ENCODE measurements at places on chromosomes 2 and 18.

- DNase-seq = no peak
Observed at GRCh38 chr2:182694189-182694588, 21.9 kb upstream of the DNAJC10 start.

DNA sequence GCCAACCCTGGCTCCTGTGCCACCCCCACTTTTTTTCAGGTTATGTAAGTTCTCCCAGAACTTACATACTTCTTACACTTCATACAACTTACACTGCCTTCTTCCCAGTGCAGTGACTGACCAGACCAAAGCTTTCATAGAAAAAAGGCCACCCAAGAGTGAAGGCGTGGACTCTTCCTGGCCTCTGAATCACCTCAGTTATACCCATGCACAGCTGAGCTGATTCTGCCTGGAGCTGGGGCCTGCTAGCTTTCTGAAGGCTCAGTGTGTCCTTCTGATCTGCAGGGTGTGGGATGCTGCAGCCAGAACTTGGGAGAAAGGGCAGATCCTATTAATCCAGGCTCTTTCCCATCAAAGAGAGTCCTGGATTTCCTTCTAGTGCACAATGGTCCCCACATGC is 216.1 kb downstream of the TTC32 start:
- DNase-seq = no peak

- no peak for DNase-seq
Observed at GRCh38 chr18:5424903-5425664, 118.7 kb downstream of the EPB41L3 start.

DNA sequence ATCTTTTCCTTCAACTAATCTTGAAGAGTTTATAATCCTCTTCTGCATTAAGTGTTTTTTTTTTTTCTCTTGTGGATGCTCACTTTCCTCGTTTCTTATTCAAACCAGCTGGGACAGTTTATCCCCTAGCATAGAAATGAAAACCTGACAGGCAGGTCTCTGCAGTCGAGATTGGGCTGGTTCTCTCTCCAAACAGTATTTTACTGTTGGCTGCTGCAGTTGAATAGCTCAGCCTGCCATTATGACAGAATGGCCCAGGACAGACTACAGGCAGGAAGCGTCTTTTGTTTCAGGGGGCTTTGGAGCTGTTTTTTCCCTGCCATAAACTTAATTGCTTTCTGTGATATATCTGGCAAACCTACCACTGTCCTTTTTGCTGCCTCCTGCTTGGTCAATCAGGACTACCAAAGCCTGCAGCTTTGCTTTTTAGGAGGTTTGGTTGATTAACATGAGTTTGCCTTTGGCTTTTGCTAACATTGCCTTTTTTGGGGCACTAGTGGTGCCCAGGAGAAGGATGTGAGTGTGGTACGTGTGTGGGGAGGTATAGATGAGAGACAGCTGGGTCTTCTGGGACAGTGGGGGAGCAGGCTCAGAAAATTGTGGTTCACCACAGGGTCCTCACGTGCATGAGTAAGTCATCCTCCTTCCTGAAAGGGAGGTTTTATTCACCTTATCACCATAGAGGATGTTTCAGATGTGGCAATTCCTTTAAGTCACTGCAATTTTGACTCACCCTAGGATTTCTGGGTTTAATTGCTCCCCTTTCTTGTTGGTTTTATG is 128.7 kb downstream of the LYPD6B start:
- DNase-seq = no peak

DNA sequence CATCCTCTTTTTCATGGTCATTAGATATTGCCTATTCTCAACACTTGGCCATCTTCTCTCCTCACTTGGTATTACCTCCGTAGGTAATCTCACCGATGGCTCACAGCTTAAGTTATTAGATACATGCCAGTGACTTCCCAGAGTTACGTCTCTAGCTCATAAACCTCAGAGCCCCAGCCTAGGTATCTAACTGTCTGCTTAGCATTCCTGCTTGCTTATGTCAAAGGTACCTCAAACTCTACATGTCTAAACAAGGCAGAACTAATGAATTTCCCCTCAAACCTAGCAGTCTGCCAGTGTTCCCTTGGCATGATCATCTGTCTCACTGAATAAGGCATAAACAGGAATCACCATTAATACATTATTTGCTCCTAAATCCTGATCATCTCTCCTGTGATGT is 27.7 kb upstream of the ZNF638 start:
- no peak for DNase-seq

GRCh38 chr2:106197878-106198277 is 3.8 kb upstream of the UXS1 start:
- no peak for DNase-seq

GRCh38 chr2:239690651-239691631 is 290.1 kb upstream of the HDAC4 start:
- no peak for DNase-seq

DNA sequence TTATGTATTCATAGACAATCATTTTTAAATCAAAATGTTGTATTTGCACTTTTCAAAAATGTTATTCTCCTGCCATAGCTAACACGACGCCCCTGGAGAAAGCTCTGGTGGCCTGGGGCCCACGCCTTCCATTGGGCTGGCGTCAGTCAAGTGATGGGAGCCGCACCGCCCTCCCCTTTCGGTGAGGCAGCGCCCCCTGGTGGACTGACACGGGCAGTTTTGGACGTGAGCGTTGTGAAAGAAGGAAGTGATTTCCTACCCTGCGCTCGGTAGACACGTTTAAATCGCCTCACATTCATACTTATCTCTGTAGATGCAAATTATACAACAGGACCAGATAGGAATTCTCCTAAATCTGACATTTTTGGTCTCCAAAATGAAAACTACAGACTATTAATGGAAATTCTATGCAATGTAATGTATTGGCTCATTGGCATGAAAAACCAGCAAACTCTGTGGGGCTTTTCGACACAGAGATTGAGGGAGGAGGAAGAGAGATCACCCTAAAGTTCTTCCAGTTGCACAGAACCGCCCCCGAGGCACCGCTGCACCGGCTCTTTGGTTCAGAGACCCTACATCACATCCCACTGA is 326.2 kb upstream of the SOX11 start:
- no peak for DNase-seq

GRCh38 chr2:1662606-1663180 is 81.6 kb downstream of the PXDN start:
- no peak for DNase-seq

DNA sequence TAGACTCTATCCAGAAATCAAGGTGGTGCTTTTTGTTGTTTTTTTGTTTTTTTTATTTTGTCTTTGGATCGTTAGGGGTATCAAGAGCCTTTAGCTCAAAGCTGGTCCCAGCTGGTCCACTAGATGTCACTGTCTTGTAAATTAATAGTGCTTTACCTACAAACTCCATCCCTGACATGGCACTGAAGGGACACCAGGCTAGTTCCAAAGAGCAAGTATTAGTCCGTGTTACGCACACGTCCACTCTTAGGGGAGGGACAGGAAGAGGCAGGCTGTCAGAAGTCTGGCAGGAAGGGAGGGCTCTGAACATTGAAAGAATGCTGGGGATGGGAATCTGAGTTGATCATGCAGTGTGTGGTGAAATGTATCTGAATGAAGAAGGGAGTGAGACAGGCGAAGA is 85.9 kb upstream of the CCBE1 start:
- DNase-seq = peak; percentile 47

DNA sequence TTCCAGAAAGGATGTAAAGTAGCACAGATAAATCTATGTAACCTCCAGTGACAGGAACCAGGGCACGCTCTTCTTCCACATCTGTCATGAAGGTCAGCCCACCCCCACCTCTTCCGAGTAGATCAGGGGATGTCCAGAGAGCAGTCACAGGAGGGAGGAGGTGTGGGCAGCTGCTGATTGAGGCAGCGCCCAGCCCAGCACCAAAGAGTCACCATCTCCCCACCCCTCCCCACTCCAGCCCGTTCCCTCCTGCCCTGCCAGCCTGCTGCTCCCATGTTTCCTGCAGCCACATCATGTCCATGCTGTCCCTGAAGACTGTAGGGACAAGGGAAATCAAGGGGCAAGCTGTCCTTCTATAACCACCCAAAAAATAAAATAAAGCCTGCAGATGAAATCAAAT is 269.8 kb downstream of the BCL11A start:
- no peak for DNase-seq

GRCh38 chr2:191676790-191677645 is 918 bp upstream of the NABP1 start:
- no peak for DNase-seq

- DNase-seq = no peak
Observed at GRCh38 chr18:79548621-79548985, 131.0 kb upstream of the CTDP1 start.

DNA sequence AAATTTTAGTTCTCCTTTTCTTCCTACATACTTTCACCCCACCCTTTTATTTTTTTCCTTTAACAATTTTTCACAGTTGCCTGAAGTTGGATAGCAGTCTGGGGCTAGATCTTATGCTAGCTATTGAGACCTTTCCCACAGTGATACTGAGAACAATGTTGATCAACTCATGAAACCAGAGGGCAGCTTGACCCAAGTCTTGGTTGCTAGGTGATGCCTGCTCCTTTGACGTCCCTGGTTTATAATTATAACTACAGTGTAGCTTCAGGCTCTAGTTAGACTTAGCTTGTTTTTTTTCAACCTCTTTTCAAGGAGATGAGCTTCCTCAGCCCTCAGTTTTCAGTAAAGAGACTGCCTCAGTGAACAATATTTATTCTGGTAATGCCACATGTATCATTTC is 648.5 kb downstream of the IRS1 start:
- DNase-seq = peak; percentile 6

- DNase-seq = no peak
Observed at GRCh38 chr2:120570546-120570945, 165.1 kb upstream of the GLI2 start.

DNA sequence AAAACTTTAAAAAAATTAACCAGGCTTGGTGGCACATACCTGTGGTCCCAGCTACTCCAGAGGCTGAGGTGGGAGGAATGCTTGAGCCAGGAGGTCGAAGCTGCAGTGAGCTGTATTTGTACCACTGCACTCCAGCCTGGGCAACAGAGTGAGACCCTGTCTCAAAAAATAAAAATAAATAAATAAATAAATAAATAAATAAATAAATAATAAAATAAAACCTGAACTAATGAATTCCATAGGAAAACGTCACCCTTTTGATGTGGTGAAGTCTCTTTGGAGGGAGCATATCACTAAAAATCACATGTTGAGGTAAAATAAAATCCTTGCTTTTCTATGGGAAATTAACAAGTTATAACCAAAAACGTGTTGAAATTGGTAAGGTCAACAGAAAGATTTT is 29.6 kb upstream of the ITGAV start:
- DNase-seq = no peak

DNA sequence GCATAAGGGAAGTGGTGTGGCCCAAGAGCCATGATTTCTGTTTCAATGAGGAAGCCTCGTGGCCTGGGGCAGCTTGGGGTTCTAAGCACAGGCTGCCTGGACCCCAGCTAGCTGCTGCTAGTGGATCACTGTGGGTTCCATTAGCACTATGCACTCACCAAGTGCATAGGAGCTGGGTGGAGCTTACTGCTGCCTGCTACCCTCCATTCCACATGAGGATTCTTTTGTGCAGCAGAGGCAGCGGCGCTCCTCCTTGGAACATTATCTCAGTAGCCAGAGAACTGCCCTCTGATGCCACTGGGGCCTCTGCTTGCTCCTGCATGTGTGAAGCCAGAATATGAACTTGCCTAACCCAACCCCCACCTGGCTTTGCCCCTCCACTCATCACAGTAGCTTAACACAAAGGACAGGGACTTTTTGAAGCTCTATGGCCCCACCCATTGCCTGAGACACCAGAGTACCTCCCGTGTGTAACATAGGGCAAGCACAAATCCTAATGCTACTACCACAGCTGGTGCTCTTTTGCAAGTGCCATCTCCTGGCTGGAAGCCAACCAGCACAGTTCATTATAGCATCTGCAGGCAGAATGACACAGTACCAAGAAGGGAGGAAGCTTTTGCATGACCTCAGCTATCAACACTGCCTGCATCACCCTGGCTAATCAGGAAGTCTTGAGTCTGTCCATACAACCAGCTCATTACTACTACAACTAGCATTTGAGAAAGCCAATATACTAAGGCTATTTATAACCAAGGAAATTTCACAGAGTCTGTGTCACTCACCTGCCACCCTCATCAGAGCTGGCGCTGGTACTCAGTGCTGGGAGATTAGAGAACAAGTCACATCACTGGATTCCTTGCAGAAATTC is 297.0 kb upstream of the GULP1 start:
- peak; percentile 52 for DNase-seq

DNA sequence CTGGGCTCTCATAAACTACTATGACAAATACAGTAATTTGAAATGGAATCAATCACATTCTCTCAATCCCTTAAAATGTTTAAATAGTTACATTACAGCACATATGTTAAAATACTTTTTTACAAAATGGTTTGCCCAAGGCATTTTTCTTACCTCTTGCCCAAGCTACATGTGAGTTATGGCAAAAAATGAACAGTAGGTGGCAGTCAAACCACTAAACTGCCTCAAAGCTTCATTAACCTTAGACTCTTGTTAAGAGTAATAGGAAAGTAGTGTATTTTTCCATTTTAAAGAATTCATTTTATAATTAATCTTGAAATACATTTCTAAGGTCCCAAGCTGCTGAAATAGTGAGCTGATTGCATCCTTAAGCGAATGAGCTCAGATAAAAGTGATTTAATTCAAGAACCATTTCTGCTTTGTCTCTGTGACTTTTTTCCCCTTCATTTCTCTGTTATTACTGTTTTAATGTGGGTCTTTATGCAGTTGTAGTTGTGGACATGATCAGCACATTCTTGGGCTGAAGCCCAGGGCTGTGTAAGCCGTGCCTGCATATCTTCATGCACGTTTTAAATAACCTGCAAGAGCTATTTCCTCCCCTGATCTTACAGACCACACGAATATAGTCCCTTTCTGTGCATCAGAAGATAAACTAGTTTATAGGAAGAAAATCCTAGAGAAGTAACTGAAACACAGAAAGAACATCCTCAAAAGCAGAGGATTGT is 311.8 kb downstream of the LNPK start:
- peak; percentile 10 for DNase-seq

DNA sequence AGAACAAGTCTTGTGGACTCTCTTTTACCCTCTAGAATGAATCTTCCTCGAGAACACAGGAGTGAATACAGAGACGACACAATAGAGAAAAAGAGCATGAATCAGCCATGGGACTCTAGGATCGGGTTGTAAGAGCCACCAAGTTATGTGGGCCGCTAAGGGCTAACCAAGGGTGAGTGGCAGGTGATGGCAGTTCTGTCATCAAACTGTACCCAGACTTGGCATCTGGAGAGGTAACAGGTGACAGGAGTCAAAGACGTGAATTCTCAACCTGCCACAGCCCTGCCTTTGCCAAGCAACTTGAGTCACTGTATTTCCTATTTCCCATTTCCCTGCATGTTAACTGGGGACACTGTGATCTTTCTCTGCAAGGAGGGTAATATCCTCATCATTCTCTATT is 11.2 kb downstream of the SERPINE2 start:
- no peak for DNase-seq

- no peak for DNase-seq
Observed at GRCh38 chr2:19611491-19612332, 253.3 kb upstream of the OSR1 start.

GRCh38 chr2:31161637-31162036 is 23.4 kb upstream of the GALNT14 start:
- DNase-seq = no peak

- peak; percentile 9 for DNase-seq
Observed at GRCh38 chr18:30676053-30676480, 366.5 kb downstream of the DSC3 start.

- no peak for DNase-seq
Observed at GRCh38 chr2:134104754-134105153, 149.1 kb upstream of the MGAT5 start.
